ENCODE measurements at places on chromosomes 5 and 9. TPM values are rescaled to one million over a fixed set of nuclear protein-coding genes. Genes with fewer than 3 reads are reported as not detected.

- H3K36me3 ChIP-seq = peaks cover 26% of the 10 kb centered on the region
- H3K4me1 ChIP-seq = peaks cover 15% of the 10 kb centered on the region
Measured at GRCh38 chr9:20990867-20991266, 40.6 kb downstream of the HACD4 start.

DNA sequence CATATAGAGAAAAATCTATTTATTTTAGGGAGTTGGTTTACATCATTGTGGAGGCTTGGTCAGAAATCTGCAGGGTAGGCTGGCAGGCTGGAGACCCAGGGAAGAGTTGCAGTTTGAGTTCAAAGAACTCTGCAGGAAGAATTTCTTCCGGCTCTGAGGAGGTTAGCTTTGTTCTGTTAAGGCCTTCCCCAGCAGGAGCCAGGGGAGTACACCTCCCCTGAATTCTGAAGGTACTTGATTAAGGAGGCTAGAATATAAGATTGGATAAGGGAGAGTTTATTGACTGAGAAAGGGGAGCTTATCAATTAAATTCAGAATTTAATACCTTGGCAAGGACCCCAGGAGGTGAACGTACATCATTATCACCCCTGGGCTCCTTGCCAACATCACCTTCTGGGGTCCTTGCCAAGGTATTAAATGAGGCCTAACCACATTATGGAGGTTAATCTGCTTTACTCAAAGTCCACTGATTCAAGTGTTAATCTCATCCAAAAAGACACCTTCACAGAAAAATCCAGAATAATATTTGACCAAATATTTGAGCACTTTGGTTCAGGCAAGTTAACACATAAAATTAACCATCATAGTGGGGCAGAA is 351.7 kb downstream of the CWC27 start:
- H3K4me1 ChIP-seq = peaks cover 16% of the 10 kb centered on the region
- H3K4me3 ChIP-seq = no peak overlapping the region
- peak overlapping the region; percentile 75 for H3K27ac ChIP-seq
- H3K36me3 ChIP-seq = peaks cover 29% of the 10 kb centered on the region

DNA sequence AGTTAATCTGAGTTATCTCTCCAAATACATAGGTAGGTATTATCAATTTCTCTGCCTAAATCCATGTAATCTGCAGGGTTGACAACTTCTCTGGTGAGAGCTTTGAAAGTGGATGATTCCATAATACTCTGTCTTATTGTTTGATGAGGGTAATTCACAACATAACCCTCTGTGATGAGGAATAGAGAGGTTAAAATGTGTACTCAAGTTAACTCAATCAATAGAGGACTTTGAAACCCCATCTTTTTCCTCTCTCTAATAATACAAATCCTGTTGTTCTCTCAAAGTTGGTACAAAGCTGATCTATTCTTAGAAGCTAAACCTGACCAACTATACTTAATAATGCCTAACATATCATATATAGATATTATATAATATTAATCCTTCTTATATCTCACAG is 100.1 kb downstream of the PLPPR1 start:
- no peaks in the 10 kb centered on the region for H3K27me3 ChIP-seq
- no peak overlapping the region for H3K4me3 ChIP-seq

DNA sequence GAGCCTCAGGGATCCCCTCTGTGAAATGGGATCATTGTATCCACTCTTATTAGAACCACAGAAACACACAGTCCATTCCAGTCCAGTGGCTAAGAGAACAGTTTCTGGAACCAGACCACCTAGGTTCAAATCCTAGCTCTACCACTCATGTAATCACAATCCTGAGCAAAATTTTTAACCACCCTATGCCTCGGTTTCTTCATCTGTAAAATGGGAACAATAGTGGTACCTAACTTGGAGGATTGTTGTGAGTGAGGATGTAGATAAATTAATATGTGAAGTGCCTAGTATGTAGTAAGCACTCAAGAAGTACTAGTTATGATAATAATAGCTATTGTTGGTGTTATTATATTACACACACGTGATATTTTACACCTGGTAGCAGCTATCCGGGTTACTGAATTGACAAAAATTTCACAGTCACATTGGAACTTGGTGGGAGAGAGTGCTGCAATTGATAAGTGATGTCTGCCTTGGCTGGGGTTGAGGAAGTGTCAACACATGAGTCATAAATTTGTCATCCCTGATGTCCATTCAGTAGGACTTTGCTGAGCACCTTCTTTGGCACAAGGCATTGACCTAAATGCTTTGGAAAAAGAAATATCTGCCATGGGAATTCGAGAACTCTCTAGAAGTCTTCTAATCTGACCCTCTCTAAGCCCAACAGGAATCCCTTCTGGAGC is 68.4 kb downstream of the COL27A1 start:
- no peak overlapping the region for H3K4me3 ChIP-seq
- no peak for DNase-seq
- H3K27me3 ChIP-seq = no peaks in the 10 kb centered on the region
- peaks cover 25% of the 10 kb centered on the region for H3K4me1 ChIP-seq

CDC20B gene
- not detected for total RNA-seq

- peaks cover 37% of the 10 kb centered on the region for H3K4me1 ChIP-seq
- H3K27ac ChIP-seq = no peak overlapping the region
- H3K36me3 ChIP-seq = no peaks in the 10 kb centered on the region
- peaks cover 66% of the 10 kb centered on the region for H3K27me3 ChIP-seq
- H3K4me3 ChIP-seq = peak overlapping the region; percentile 78
Measured at GRCh38 chr9:101737705-101738565, 512 bp downstream of the GRIN3A start.

SLC34A1 gene
- total RNA-seq = not detected

- H3K36me3 ChIP-seq = 0 out of 2 replicates have a peak, but pooled peaks cover 2% of the 10 kb centered on the region
- peaks cover 100% of the 10 kb centered on the region for H3K27me3 ChIP-seq
- H3K4me3 ChIP-seq = no peak overlapping the region
- H3K27ac ChIP-seq = no peak overlapping the region
Measured at GRCh38 chr5:173242079-173242478, 7.1 kb upstream of the NKX2-5 start.

GRCh38 chr9:132481053-132481849 is 71.2 kb downstream of the CFAP77 start:
- no peak overlapping the region for H3K27ac ChIP-seq
- no peak for DNase-seq
- H3K4me3 ChIP-seq = no peak overlapping the region
- peaks cover 9% of the 10 kb centered on the region for H3K4me1 ChIP-seq
- no peaks in the 10 kb centered on the region for H3K36me3 ChIP-seq
- no peaks in the 10 kb centered on the region for H3K27me3 ChIP-seq

PFN3 gene
- 0.48 TPM for total RNA-seq

GRCh38 chr5:39083968-39084367 is 9.8 kb upstream of the RICTOR start:
- no peaks in the 10 kb centered on the region for H3K27me3 ChIP-seq
- H3K27ac ChIP-seq = no peak overlapping the region
- no peak for DNase-seq
- H3K4me3 ChIP-seq = no peak overlapping the region
- no peaks in the 10 kb centered on the region for H3K36me3 ChIP-seq
- 0 out of 2 replicates have a peak, but pooled peaks cover 6% of the 10 kb centered on the region for H3K4me1 ChIP-seq

DNA sequence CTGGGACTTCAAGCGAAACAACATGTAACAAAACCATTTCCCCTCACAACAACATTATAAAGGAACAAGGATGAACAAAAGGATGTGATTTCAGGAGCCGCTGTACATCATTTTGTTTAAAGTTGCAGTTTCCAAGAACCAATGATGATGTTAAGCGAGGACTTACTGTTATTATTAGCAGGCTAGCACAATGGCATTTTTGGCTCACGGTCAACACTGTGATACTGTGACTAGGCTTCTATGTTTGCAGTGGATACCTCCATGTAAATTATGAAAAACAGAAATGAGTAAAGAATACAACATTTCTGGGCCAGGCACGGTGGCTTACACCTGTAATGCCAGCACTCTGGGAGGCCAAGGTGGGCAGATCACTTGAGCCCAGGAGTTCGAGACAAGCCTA is 113.0 kb downstream of the AUH start:
- no peaks in the 10 kb centered on the region for H3K27me3 ChIP-seq
- no peak overlapping the region for H3K27ac ChIP-seq
- H3K4me1 ChIP-seq = peaks cover 26% of the 10 kb centered on the region

NRG2 gene
- total RNA-seq = 0.73 TPM

PAPPA gene
- 0.34 TPM for total RNA-seq

DNA sequence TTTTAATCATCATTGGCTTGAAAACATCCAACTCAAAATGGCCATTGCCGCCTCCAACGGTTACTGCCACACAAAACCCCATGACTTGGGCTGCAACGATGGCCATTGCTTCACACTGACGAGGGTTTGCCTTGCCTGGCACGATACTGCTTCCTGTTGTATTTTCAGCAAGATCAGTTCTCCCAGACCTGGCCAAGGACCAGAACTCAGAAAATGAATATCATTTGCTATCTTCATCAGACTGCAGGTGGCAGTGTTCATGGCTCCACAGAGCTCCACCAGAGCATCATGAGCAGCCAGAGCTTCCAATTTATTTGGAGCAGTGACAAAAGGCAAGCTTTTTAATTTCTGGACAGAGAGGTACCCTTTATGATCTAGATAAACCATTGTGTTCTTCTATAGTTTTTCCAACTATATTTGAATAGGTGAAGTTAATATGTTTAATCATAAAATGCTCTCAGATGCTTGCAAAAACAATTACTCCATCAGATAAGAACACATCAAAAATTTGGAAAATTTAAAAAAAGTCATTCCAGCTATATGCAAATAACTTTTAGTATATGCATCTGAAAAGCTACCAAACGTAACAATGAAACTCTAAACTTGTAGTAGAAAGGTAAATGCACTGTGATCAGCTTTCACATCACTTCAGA is 10.4 kb downstream of the AMACR start:
- no peak overlapping the region for H3K4me3 ChIP-seq
- H3K27me3 ChIP-seq = no peaks in the 10 kb centered on the region
- H3K27ac ChIP-seq = peak overlapping the region; percentile 73

- DNase-seq = no peak
- no peaks in the 10 kb centered on the region for H3K36me3 ChIP-seq
- H3K4me1 ChIP-seq = peaks cover 3% of the 10 kb centered on the region
- H3K27me3 ChIP-seq = no peaks in the 10 kb centered on the region
Measured at GRCh38 chr5:145072889-145073288, 762.3 kb downstream of the PRELID2 start.

DNA sequence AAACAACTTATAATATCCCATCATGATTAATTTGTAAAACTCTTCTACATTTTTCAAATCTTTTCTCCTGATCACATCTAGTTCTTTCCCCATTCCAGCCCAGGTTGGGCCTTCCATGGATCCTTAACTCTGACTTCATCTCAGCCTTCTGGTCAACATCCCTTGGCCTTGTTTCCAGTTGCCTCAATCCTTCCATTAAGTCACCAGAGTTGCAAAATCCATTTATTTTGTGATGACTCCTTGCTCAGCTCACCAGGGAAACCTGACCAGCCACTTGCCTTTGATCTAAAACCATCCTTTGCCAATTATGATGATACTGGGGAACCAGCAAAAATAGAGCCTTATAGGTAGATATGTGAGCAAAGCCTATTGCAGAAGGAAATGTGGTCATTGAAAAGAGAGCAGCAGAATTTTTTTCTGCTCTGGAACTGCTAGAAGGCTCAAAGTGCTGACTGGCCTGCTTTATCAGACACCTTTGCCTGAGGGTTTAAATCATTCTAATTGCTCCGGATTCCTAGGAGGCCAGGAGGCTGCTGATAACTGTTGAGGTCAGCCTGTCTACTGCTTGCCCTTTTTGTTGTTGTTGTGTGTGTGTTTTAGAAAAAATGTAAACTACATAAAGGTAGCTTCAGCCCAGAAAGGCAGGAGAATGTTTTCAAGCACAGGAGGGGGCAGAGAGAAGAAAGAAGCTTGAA is 512.2 kb upstream of the GRIA1 start:
- peaks cover 18% of the 10 kb centered on the region for H3K36me3 ChIP-seq
- H3K4me1 ChIP-seq = no peaks in the 10 kb centered on the region
- no peak overlapping the region for H3K27ac ChIP-seq

DNA sequence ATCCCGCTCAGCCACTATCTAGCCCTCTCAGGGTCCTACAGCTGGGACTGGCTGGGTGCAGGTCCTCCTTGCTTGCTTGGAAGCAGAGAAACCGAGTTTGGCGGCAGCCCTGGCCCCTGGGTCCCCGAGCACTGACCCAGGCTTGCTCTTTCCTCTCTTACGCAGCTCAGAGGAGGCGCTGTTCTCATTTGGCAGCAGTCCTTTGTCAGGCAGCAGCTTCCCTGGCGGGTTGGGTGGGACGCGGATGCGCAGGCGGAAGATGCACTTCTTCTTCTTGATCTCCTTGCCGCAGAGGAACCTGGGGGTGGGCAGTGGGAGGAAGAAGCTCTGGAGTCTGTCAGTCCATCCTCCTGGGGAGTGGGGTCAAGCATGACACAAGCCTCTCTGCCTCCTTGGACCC is 14.5 kb downstream of the PHF19 start:
- DNase-seq = no peak
- no peak overlapping the region for H3K4me3 ChIP-seq
- no peak overlapping the region for H3K27ac ChIP-seq
- no peaks in the 10 kb centered on the region for H3K4me1 ChIP-seq
- H3K27me3 ChIP-seq = no peaks in the 10 kb centered on the region

GRCh38 chr5:169085212-169085611 is 215.7 kb downstream of the SLIT3 start:
- H3K4me3 ChIP-seq = no peak overlapping the region
- peaks cover 7% of the 10 kb centered on the region for H3K36me3 ChIP-seq
- H3K4me1 ChIP-seq = peaks cover 77% of the 10 kb centered on the region
- H3K27ac ChIP-seq = no peak overlapping the region

IGIP gene
- total RNA-seq = 1.2 TPM

- H3K27me3 ChIP-seq = no peaks in the 10 kb centered on the region
- DNase-seq = peak; percentile 15
- no peak overlapping the region for H3K4me3 ChIP-seq
- peaks cover 52% of the 10 kb centered on the region for H3K4me1 ChIP-seq
- peak overlapping the region; percentile 54 for H3K27ac ChIP-seq
Measured at GRCh38 chr9:15249042-15249818, 57.8 kb downstream of the TTC39B start.
